ENCODE measurements at places on chromosomes 16 and 17.

DNA sequence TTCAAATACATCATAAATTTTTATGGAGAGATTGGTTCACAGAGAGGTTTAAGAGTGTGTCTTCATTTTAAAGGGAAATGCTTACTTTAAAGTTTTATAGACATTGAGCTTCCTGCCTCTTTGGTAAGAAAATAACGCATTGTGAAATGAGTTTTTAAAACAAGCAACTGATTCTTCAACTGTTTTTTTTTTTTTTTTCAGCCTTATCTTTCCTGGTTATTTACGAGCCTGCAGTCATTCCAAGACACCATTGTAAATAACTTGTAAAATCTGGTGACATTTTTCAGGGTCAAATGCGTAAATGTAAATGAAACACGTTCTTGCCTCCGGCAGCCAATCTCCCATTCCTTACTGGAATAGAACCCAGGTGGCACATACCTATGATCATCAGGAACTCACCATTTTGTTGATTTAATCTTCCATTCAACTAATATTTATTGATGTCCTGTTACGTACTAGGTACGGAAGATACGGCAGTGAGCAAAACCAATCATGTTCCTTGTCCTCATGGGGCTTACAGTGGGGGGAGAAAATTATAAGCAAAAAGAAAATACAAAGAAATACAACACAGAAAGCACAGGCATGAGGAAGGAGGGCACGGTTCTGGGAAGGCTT, 33.2 kb upstream of the CDYL2 start:
- DNase-seq = no peak

DNA sequence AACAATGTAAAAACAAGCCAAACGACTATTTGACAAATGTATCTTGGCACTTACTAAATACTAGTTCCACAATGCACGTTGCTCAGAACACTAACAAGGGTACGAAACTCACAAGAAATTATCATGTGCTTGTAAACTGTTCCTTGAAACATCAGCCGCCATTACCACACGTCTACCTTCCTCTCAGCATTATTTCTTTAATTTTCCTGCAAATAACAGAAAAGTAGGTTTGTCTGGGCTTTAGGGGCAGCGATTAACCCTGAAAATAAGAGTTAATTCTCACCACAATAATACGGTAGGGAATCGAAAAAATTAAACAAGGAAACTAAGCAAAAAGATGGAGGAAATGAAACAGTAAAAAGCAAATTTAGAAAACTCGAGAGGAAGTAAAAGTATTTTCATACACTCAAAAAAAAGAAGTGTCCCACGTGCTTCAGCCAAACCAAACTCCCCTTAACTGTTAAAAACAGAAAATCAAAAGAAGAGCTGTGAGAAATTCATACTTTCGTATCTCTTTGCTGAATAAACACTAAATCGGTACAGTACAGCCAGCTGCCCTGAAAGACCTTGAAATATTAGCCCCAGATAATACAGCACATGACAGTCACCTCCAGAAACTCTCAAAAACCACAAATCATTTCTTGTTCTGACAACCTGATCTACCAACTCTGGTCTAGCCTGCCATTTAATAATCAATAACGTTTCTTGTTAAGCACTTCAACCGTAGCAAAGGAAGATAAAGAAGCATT, 1.2 kb downstream of the ARHGAP17 start:
- no peak for DNase-seq

DNA sequence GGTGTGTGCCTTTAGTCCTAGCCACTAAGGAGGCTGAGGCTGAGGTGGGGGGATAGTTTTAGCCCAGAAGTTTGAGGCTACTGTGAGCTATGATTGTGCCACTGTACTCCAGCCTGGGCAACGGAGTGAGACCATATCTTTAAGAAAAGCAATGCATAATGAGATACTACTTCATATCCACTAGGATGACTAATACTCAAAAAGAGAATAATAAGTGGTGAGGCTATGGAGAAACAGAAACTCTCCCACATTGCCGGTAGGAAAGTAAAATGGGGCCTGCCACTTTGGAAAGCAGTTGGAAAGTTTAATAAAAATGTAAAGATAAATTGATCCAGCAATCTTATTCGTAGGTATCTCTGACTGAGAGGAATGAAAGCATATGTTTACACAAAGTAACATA, 4.6 kb upstream of the NPIPB2 start:
- no peak for DNase-seq

- DNase-seq = peak; percentile 88
Measured at GRCh38 chr16:28494121-28494851, at the start of gene APOBR. Gene APOBR, plus strand, starts transcription at chr16:28494643. Its CDS starts 39 bp downstream, at chr16:28494682.

DNA sequence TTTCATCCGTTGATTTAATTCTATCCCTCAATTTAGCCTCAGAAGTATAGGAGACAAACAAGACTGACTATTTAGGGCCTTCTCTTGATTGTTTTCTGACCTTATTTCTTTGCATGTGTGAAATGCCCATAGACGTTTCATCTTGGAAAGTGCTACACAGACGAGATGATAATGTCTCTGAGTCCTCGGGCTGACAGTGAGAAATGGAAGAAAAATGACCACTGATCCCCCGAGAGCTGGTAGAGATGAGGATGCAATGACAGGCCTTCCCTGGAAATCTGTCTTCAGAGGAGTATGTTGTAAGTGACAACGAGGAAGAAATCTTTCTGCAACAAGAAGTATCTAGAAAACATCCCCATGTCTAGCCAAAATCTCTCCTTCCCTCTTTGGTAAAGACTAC, 522.9 kb downstream of the HAPSTR1 start:
- DNase-seq = no peak

DNA sequence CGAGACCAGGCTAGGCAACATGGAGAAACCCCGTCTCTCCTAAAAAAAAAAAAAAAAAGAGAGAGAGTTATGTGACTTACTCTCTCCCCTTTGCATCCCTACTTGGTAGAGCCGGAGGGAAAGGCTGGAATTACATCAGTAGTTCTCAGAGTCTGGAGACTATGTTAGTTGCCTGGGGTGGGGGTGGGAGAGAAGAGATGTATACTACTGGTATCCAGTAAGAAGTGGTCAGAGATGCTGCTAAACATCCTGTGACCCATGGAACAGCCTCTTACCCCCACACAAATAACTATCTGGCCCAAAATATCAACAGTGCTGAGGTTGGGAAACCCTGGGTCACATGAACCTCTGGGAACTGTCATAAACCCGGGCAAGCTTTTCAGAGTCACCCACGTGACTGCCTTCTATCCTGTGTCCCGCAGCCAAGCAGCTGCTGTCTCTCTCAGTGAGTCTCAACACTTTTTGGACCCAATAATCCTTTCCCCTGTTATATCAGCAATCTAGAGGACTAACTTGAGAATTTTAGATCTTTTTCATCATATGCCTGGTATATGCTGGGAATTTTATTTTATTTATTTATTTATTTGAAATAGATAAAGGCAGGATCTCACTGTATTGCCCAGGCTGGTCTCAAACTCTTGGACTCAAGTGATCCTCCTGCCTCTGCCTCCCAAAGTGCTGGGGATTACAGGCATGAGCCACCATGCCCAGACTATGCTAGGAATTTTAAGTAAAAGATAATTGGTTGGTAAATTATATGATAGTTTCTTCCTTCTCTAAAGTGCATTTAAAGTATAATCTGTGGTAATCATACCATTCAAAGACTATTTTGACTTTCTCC, 8.7 kb downstream of the EIF1 start:
- DNase-seq = no peak

- no peak for DNase-seq
Measured at GRCh38 chr17:67830440-67830839, 5.1 kb downstream of the BPTF start.

DNA sequence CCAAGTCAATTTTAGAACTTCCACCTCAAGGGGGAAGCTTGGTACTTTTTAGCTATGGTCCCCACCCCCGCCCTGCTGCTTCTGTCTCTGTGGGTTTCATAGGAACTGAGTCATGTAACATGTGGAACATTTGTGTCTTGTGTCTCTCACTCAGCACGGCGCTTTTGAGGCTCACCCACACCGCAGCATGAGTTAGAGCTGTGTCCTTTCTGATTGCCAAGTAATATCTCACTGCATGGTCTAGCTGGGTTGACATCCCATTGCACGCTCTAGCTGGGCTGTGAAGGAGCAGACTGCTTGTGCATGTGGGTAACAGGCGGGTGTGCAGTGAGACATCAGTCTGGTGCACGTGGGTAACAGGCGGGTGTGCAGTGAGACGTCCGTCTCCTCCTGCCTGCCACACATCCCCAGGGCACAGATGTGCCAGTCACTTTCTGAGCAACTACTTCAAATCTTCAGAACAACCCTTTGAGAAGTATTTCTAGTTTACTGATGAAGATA, 26.4 kb upstream of the SLC7A5 start:
- DNase-seq = peak; percentile 89

DNA sequence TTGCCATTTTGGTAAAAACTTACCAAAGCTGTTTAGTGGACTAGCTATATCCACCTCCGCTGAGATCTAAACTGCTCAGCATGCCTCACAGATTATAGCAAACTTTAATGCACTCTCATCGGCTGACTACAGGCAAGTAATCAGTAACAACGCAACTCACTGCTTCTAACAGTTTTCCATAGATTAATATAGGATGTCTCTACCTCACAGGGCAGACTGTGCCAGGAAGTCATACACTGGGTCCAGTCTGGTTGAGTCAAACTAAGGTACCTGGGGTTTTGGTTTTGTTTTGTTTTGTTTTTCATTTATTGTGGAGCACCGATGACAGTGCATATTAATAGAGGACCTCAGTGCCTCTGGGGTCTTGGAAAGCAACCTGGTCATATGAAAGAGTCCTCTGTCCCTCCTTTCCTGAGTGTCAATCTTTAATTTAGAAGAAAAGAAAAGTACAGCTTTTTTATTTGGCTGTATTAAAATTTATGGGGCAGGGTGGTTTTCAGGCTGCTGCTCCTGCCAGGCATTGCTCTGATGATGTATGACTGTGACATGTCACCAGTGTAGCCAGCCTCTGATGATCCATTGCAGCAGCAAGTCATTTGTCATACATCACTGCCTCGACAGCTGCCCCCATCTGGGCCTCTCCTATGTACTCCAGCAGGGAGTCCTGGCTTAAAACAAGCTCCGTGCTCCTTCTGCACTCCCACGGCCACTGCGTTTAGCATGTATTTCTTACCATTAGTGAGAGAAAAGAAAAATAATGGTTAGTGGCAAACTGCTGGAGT, 854.1 kb downstream of the KCNJ2 start:
- DNase-seq = no peak

GRCh38 chr16:879461-879861, 78.9 kb upstream of the GNG13 start:
- DNase-seq = no peak

GRCh38 chr17:6276711-6277110, 158.2 kb downstream of the AIPL1 start:
- DNase-seq = no peak

DNA sequence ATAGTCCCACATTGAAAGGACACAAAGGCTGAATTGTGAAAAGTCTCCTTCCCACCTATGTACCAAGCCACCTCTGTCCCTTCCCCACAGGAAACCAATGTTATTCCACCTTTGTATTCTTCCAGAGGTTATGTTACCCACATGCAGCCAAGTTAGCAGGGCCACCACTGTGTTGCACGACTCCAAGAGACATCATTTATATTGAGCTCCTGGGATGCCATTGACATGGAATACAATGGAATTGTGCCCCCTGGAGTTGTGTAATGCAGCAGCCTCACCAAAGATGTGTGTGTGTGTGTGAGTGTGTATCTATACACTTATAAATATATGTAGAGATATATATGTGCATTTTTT, 21.6 kb upstream of the MSI2 start:
- no peak for DNase-seq

- peak; percentile 13 for DNase-seq
Measured at GRCh38 chr16:23296994-23297393, 5.1 kb upstream of the SCNN1B start.
